Stimulated activated CD8-positive, alpha-beta memory T cell treated with anti-CD3 and anti-CD28 coated beads, Interleukin-15, amount 100 ng/mL, for 4 hours (primary cell): ENCODE measurements at places on chromosomes 5 and 9.

DNA sequence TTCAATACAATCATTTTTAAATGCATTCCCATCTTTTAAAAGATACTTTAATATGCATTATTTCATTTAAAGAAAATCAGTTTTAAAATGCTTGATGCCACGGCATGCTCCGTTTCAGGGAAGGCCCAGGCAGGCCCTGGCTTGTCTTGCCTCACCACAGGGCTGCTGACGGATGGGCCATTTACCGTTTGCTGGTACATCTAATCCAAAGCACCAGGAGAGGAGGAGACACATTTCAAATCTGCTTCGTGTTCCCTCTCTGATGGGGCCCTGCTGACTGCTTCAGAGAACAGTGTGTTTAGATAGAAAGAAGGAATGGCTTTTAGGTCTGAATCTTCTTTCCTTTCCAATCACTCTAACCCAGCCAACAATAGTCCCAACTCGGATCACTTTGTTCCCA lies 185.2 kb downstream of the DCP2 start:
- DNase-seq, result no peak

DNA sequence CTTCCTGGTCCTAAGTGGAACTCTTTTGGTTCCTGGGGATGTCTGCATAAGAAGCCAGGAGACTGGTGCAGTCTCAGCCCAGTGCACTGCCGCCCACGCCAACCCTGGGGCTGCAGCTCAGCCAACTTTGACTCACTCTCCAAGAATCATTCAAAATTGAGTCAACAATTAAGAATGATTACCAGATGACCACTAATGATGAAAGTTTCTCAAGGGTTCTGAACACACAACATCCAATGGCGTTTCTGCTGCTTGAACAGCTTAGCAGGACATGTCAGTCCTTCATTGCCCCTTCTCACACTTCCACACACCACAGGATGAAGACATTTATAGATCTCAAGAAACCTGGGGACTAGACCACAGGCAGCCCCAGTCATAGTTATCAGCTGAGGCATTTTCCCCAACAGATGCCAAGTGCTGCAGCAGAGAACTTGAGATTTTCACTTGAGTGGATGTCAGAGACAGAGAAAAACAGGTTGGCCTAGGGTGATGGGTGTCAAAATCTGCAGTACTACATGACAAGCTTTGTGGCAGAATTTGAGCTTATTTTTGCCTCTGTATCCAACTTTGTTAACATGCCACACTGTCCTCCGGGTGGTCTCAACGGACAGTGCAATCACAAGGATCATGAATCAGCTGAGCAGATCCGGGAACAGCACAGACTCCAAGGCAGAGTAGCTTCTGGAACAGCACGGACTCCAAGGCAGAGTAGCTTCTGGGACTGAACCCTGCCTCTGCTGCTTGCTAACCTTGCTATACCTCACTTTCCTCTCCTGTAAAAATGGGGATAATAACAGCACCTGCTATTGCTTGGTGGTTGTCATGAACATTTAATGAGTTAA lies 356.1 kb downstream of the SPOCK1 start:
- no peak for DNase-seq

- no peak for DNase-seq
Measured at GRCh38 chr5:18546591-18546990, 912.3 kb downstream of the TAF11L14 start.

- no peak for DNase-seq
Measured at GRCh38 chr9:105021917-105022316, 94.0 kb upstream of the ABCA1 start.

DNA sequence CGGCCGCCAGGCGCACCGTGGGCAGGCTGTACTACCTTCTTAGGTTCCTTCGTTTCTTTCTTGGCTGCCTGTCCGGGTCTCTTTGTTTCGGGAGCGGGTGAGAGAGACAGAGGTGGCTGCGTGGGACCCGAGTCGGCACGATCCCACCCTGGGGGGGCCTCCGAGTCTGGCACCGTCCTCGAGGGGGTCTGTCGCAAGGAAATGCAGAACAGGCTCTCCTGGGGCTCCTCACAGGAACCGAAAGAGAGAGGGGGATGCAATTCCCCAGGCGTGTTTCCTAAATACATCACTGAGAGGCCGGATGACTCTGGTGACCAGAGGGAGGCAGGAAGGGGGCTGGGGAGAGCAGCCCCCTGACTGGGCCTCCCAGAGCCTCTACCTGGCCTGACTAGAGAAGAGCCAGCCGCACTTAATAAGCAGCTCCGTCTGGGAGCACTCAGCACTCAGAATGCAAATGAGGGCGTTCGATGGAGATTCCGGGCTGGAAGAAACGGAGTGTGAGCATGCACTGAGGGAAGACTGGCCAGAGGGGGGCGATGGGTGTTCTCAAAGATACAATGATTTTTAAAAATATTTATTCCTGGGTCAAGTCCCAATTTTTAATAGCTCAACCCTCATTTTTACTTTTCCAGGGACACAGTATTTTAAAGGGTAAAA lies 11.7 kb upstream of the INPP5E start:
- no peak for DNase-seq

DNA sequence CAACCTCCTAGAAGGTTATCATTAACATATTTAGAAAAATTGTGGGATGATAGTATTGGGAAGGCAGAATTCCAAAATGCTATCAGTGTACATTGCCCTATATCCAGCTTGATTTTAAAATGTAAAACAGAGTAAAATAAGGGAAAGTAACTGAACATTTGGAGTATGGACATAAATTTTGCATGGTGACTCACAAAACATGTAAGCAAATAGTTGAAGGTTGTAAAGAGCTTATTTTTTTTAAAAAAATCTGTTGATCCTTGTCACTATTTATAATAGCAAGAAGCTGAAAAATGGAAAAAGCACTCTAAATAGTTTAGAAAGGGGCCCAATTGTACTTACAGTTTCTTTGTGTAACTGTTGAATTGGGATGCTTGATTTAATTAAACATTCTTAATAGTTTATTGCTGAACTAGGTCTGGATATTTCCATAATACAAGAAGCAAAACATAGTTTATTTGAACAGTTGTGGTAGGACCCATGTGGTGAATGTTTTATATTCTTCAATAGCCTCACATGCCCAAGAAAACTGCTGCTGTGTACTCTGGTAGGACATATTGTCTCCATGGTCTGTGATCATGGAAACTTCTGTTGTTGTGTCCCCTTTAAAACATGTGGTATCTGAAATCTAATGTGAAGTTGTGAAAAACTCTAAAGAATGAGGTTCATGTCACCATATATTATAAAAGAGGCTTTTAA lies 82.4 kb downstream of the NNT start:
- no peak for DNase-seq

GRCh38 chr5:95641741-95642220 lies 4.8 kb upstream of the RFESD start:
- no peak for DNase-seq

GRCh38 chr9:93653760-93654159 lies 77.4 kb downstream of the PHF2 start:
- no peak for DNase-seq

DNA sequence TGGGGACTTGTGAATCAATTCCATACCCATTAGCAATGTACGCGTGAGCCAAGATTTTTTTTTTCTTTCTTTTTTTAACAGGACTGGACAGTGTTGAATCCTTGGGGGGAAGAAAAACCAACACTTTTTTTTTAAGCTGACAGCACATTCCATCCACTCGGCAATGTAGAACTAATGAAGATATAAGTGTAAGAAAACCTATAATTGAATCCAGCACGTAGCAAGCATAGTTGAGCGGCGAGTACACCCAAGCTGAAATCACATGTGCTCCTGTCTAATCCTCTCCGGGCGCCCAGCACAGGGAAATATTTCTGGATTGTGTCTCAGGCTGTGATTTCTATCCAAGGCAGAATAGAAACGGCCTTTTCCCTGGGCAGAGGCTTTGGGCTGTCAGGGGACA lies 118.2 kb downstream of the BOD1 start:
- no peak for DNase-seq

DNA sequence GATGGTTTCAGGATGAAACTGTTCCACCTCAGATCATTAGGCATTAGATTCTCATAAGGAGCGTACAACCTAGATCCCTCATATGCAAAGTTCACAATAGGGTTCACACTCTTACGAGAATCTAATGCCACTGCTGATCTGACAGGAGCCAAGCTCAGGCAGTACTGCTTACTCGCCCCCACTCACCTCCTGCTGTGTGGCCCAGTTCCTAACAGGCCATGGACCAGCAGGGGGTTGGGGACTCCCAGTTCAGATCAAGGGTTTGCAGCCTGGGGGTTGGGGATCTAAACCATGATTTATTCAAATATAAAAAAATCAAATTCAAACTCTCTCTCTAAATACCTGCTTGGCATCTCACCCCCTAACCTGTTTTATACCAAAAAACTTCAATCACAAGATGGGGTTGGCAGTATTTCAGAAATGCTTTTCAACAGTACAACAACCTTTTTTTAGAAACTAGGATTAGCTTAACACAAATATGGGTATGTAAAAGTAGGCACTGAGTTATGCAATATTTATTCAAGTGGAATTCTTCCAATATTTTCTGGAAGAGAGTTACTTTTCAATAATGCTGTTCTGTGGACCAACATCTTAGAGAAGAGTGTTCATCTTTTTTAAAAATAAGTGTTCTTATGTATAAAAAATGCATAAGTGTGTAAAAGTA lies 30.1 kb upstream of the SLC12A2 start:
- DNase-seq, result no peak

DNA sequence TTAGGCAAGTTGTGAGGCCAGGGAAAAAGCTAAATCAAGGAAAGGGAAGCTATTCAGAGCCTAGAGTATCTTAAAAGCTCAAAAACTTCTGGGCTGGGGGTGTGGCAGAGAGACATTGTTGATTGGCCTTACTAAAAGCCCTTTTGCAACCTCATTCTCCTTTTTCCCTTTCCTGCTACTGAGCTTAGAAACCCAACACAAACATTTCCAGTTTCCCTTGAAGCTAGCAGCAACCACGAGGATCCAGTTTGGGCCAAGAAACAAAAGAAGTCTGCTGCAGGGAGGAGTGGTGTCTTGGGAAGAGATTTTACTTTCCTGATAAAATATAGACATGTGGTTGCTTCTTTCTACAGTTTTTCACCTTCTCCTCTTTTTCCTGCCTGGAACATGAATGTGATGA lies 135.5 kb upstream of the KLF9 start:
- DNase-seq, result no peak

DNA sequence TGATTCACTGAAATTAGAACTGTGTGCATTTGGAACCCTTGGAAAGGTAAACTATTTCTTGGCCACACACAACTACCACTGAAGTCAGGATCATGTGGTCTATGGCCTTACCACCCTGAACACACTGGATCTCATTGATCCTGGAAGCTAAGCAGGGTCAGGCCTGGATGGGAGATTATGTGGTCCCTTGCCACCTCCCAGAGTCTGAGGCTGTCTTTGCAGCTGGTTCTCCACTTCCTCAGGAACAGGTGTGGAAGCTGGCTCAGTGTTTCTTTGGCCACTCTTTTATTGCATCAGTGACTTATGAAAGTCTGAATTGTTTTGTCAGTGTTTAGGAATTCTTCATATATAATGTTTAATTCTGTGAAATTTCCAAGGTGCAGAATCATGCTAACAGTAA lies 89.2 kb downstream of the TEK start:
- DNase-seq, result no peak

GRCh38 chr5:44278469-44278868 lies 110.8 kb downstream of the FGF10 start:
- no peak for DNase-seq

- DNase-seq, result no peak
Measured at GRCh38 chr5:87097664-87098063, 170.0 kb upstream of the RASA1 start.

- no peak for DNase-seq
Measured at GRCh38 chr5:157468293-157468965, 8.4 kb downstream of the NIPAL4 start.

DNA sequence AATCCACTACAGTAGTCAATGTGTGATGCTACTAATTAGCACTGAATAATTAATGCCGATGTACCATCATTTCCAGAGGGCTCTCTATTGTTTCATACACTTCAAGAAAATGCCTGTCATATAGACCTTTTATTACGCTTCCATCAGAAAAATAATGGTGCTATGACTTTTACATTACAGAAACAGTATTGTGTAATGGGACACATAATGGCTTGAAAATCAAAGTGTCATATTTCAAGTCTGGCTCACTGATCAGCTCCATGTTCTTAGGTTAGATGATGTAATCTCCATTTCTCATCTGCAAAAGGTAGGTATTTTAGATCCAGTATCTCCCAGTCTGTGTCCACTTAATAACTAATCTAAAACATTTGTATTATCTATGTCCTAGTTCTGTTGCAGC lies 990.6 kb upstream of the TYRP1 start:
- no peak for DNase-seq

- DNase-seq, result no peak
Measured at GRCh38 chr9:137781906-137782585, 95.5 kb upstream of the CACNA1B start.

- DNase-seq, result no peak
Measured at GRCh38 chr5:149062371-149063016, 368 bp downstream of the SH3TC2 start.

GRCh38 chr9:89480825-89481537 lies 16.9 kb downstream of the SEMA4D start:
- DNase-seq, result no peak

- no peak for DNase-seq
Measured at GRCh38 chr5:72511366-72511765, 4.2 kb upstream of the ZNF366 start.

DNA sequence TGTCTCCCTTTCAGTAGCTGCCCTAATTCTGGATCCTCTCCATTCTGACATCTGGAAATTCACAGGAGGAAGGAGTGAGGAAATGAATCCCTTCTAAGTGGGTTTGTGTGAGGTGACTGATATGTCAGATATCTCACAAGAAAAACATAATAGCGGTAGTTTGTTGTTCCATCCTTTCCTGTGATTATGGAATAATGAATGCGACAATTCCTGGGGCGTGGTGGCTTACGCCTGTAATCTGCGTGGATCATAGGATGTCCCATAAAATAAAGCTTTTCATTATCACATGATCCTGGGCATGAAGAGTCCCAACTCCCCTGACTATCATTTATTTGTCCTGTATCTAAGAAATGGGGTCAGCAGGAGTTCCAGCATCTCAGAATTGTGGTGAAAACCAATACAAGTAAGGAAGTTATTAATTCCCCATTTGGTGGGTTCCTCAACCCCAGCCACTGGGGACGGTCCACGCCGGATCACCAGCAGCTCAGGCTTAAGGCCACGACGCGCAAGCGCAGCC lies 375 bp upstream of the C5orf24 start:
- no peak for DNase-seq

GRCh38 chr5:151052836-151053235 lies 28.0 kb downstream of the TNIP1 start:
- DNase-seq, result no peak

DNA sequence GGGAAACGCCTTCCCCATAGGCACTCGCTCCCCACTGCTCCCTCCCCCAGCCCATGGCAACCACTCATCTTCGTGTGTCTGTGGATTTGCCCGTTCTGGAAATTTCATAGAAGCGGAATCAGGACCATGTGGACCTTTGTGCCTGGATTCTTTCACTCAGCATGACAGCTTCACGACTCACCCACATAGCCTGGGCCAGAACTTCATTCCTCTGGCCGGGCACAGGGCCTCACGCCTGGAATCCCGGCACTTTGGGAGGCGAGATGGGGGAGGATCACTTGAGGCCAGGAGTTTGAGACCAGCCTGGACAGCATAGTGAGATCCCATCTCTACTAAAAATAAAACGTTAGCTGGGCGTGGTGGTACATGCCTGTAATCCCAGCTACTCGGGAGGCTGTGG lies 12.1 kb upstream of the DIPK1B start:
- DNase-seq, result no peak
